ENCODE measurements at places on chromosomes 5 and 9.

DNA sequence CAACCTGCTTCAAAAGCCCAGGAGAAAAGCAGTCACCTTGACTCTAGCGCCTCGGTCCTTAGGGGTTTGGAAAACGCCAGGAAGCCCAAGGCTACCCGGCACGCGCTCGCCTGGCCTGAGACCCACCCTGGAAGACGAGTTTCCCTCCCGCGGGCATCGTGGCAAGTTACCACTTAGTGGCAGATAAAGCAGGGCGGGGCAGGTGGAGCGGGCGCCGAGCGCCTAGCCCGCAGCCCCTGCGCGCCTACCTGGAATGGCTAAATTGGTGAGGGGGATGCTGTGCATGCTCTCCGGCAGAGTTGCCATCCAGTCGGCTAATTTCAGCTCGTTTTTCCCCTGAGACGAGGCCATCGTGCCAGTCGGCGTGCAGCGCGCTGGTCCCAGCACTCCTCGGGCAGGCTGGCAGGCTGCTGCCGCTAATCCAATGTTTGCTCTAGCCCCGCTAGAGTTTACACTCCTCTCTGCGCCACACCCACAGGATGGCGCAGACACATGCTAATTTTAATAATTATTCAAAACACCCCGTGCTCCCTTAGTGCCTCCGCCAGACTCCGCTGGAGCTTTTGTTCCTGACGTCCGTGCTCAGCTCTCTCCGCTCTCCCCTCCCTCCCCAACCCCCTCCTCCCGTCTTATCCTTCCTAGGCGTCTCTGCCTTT lies at the start of gene PLCXD3:
TSS of gene PLCXD3 (minus strand) at position 426 of the 656 bp plus-strand sequence. CDS start at position 351, 75 bp downstream.
- DNase-seq = no peak

DNA sequence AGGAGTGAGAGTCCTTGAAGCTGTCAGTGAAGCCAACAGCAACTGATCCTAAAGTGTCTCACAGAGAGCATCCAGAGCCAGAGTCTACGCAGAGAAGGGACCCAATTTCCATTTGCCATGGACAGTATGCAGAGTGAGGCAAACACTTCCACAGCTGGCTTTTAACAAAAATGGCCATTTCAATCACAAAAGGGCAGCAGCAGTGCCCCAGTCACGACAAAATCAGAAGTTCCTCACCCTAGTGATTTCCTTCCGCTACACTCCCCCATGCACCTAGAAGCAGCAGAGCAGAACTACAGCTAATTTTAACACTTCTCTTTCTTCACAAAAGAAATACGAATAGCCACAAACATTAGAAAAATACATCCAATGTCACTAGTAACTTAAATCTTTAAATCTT lies 27.9 kb downstream of the FBXW11 start:
- no peak for DNase-seq

- DNase-seq = no peak
These were observed 62.3 kb upstream of the ZNF366 start for GRCh38 chr5:72569408-72569944.

GRCh38 chr5:4420177-4420576 lies 720.0 kb upstream of the ADAMTS16 start:
- DNase-seq = no peak

- DNase-seq = no peak
These were observed 64.0 kb downstream of the DOCK8 start for GRCh38 chr9:278651-279050.

DNA sequence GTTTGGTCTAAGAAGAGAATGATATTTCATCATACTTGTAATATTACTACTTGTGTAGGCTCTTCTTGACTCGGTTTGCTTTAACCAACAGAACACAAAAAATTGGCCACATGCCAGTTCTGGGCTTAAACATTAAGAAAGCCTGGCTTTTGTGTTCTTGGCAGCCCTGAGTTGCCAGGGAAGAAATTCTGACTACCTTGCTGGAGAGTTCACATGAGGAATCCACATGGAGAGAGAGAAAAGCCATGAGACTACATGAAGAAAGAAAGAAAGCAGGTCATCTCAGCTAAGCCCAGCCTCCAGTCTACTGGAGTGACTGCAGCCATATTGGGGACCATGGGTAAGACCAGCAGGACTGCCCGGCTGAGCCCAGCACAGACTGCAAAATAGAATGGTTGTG lies 524.8 kb downstream of the RAB3C start:
- DNase-seq = no peak

GRCh38 chr9:106751681-106752080 lies 111.3 kb upstream of the ZNF462 start:
- DNase-seq = no peak

GRCh38 chr9:121289772-121290370 lies 21.9 kb downstream of the GSN start:
- no peak for DNase-seq

DNA sequence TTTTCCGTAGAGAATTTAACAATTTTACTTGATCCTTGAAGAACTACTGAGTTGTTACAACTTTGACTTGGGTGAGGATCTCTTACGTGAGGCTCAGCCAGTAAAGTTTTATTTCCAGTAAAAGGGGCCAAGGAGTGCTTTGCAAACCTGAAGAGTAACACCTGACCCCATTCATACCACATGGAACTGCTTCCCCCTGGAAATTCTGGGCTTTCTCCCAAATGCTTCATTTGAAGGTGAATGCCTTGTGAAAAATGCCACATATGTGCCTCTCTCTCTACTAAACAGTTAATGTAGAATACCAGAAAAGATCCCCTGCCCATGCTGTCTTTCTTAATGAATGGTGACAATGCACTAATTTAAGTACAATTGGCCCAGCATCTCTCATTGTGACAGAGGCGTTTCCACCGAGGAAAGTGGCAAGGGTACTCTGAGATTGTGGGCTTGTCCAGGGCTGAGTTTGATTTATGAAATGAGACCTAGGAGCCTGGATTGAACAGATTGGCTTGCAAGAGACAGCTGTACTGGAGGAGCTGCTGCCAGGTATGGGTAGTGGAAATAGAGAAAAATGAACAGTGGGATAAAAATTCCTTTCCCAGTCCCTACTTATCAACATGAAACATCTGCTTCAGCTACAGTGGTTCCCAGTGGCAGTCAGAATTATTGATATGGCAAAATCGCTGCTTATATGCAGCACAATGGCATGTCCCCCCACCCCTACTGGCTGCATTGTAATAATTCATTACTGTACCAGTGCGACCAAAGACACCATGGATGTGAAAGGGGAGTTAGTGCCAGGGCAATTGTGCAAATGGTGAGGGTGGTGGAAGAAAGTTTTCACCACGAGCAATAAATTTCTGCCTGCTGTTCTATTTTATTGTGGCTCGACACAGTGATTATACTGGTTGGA lies 843.7 kb upstream of the WWC1 start:
- no peak for DNase-seq

- DNase-seq = no peak
These were observed 963 bp upstream of the CAST start for GRCh38 chr5:96660971-96661854.

DNA sequence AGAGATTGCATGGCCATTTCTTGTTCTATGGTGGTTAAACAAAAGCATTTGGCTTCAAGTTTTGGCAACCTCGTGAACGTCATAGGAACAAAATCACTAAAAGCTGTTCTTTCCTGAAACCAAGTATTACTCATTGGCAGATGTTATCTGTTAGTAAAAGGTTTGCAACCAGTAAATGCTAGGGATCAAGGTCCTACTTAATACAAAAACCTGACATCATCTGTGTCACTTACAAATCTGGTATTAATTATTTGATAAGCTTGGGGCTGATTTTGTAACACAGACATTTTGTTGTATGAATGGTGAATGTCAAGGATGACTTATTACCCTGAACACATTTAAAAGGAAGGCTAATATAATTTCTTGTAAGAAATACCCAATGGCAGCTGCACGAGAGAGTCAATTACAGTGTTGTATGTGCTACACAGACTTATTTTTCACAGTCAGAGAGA lies 486.4 kb upstream of the ZNF608 start:
- DNase-seq = peak; percentile 95

All from HFF-Myc (cell line).